NCI-H187 treated with DMSO at 0.1 percent for 48 hours (cell line): ENCODE measurements at places on chromosomes 11 and 22.

- no peak for DNase-seq
Measured at GRCh38 chr11:19838994-19839768, 126.5 kb downstream of the NAV2 start.

DNA sequence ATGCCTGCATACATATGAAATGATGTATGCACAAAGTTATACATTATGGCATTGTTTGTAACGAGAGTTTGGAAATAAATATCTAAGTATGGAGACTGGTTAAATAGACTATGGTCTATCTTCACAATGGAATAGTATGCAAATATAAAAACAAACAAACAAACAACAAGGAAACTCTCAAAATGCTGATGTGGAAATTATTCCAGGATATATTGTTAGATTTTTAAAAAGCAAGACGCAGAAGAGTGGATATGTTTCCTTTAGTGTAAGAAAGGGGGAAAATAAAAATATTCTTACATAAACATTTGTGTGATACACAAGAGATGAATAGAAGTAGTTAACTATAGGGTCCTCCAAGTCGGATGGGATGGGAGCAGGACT lies 10.8 kb upstream of the CRKL start:
- DNase-seq: no peak

- no peak for DNase-seq
Measured at GRCh38 chr11:66072081-66072480, 2.0 kb downstream of the PACS1 start.

DNA sequence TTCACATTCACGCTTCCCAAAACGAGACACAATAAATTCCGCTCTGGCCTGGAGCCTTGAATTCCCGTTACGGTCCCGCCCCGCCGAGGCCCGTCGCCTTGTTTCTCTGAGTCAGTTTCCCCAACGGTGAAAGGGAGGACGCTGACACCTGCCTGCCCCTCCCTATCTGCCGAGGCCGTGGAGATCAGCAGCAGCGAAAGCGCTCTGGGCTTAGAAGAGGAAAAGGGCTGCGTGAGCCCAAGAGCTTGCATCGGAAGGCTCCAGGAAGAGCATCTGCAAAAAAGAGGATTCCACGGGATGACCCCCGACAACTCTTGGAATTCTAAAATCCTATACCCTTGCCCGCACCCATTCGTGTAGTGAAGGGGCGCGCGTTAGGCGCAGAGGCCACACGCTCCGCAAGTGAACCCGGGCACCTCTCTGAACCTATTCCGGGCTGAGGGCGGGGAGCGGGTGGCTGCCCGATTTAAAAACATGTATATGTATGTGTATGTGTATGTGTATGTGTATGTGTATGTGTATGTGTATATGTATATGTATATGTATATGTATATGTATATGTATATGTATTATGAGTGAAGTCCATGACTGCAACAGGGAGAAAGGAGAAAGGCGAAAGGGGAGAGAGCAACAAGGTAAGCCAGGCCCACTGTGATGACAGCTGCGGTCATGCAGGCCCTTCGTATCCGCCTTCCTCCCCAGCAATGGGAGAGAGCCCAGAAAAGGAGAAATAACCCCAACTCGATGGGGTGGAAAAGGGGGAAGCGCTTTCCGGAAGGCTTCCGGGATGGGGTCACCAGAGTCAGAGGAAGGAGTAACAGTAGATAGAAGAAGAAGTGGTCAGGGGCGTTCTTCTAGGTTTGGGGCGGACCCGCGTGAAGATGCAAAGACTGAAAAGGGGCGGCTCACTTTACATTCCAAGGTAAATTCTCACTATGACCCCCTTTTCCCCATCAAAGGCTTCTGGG lies 948 bp upstream of the MRTFA start:
- DNase-seq: no peak
